ENCODE measurements at places on chromosomes 3 and 15. TPM values are rescaled to one million over a fixed set of nuclear protein-coding genes. Genes with fewer than 3 reads are reported as not detected.

GRCh38 chr3:127451321-127451720, 139.2 kb downstream of the TPRA1 start:
- no peaks in the 10 kb centered on the region for H3K27me3 ChIP-seq
- H3K4me3 ChIP-seq = no peak overlapping the region
- peaks cover 10% of the 10 kb centered on the region for H3K4me1 ChIP-seq
- no peak for DNase-seq
- H3K27ac ChIP-seq = no peak overlapping the region
- H3K36me3 ChIP-seq = no peaks in the 10 kb centered on the region

GRCh38 chr3:119240101-119240590, 532 bp downstream of the B4GALT4 start:
- no peaks in the 10 kb centered on the region for H3K4me1 ChIP-seq
- H3K27ac ChIP-seq = peak overlapping the region; percentile 91
- H3K36me3 ChIP-seq = no peaks in the 10 kb centered on the region
- H3K4me3 ChIP-seq = peak overlapping the region; percentile 83

DNA sequence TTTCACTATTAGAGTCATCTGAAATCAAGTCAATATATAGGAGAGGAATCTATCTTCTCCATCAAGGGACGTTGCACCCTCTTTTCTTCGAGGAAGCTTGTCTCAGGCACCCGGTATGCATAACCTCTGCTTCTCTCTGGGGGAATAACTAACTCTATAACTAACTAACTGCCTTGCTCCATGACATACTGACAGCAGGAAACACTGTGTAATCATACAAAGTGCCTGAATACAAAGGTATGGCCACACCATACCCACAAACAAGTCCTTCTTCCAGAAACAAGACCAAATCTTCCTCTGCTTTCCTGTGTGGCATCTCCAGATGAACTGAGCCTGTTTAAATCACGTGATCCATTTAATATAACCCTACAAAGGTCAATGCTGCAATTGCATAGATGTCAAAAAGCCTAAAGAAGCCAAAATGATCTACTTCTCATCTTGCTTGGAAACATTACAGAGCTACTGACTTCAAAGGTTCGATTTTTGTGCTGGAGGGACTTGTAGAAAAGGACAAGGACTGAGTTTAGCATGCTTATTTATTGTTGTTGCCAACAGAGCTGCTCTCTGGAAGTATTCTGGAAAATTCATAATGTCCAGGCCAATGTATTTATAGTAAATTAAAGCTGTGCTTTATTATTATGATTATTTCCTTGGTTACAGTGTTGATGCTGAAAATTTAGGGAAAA, 380.5 kb downstream of the FOXP1 start:
- H3K4me1 ChIP-seq = peaks cover 8% of the 10 kb centered on the region
- no peak overlapping the region for H3K4me3 ChIP-seq
- H3K27ac ChIP-seq = peak overlapping the region; percentile 10
- H3K36me3 ChIP-seq = no peaks in the 10 kb centered on the region
- no peaks in the 10 kb centered on the region for H3K27me3 ChIP-seq

- no peak for DNase-seq
- H3K4me3 ChIP-seq = no peak overlapping the region
- H3K27me3 ChIP-seq = no peaks in the 10 kb centered on the region
- no peaks in the 10 kb centered on the region for H3K36me3 ChIP-seq
- H3K4me1 ChIP-seq = no peaks in the 10 kb centered on the region
- no peak overlapping the region for H3K27ac ChIP-seq
Observed at GRCh38 chr15:64024172-64025050, 21.9 kb downstream of the DAPK2 start.

- H3K27me3 ChIP-seq = no peaks in the 10 kb centered on the region
- no peak overlapping the region for H3K27ac ChIP-seq
- H3K36me3 ChIP-seq = no peaks in the 10 kb centered on the region
- no peaks in the 10 kb centered on the region for H3K4me1 ChIP-seq
Observed at GRCh38 chr3:147699175-147699838, 290.1 kb downstream of the ZIC1 start.

- no peaks in the 10 kb centered on the region for H3K27me3 ChIP-seq
- no peaks in the 10 kb centered on the region for H3K36me3 ChIP-seq
- no peak overlapping the region for H3K4me3 ChIP-seq
- no peaks in the 10 kb centered on the region for H3K4me1 ChIP-seq
- DNase-seq = no peak
Observed at GRCh38 chr3:59936472-59936871, 886.6 kb upstream of the CFAP20DC start.

GRCh38 chr3:10713656-10714055, 102.4 kb upstream of the SLC6A11 start:
- no peak overlapping the region for H3K27ac ChIP-seq
- H3K36me3 ChIP-seq = no peaks in the 10 kb centered on the region
- H3K4me3 ChIP-seq = no peak overlapping the region
- no peaks in the 10 kb centered on the region for H3K27me3 ChIP-seq

- DNase-seq = peak; percentile 75
- H3K4me1 ChIP-seq = peaks cover 10% of the 10 kb centered on the region
- H3K27ac ChIP-seq = peak overlapping the region; percentile 97
- H3K4me3 ChIP-seq = no peak overlapping the region
- H3K27me3 ChIP-seq = no peaks in the 10 kb centered on the region
- H3K36me3 ChIP-seq = peaks cover 1% of the 10 kb centered on the region
Observed at GRCh38 chr15:93030430-93031102, 58.4 kb downstream of the RGMA start.

GRCh38 chr3:193788189-193788991, 195.4 kb downstream of the OPA1 start:
- H3K27ac ChIP-seq = no peak overlapping the region
- no peak for DNase-seq
- H3K4me3 ChIP-seq = no peak overlapping the region
- no peaks in the 10 kb centered on the region for H3K27me3 ChIP-seq
- H3K4me1 ChIP-seq = no peaks in the 10 kb centered on the region
- H3K36me3 ChIP-seq = no peaks in the 10 kb centered on the region

DNA sequence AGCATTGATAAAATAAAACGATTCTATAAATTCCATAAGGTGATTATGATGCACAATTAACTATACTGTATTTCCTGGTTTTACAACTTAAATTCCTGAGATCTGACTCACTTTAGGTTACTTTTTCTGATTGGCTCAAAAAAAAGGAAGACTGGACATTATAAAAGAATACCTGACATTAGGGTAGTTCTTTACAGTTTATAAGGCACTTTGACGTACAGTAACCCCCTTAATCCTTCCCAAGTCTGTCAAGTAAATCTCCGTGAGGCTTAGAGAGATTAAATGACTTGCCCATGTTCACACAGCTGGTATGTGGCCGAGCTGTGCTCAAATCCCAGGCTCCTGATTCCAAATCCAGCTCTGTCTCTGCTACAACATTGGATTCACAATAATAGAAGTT, 1.0 kb upstream of the SLTM start:
- H3K36me3 ChIP-seq = no peaks in the 10 kb centered on the region
- DNase-seq = no peak
- no peaks in the 10 kb centered on the region for H3K4me1 ChIP-seq

The ROBO1 gene
- 12.7 TPM for total RNA-seq

The ITGA11 gene
- 8.5 TPM for total RNA-seq

The CADM2 gene
- 2.3 TPM for total RNA-seq

The MESP1 gene
- 12.8 TPM for total RNA-seq

The RARRES1 gene
- total RNA-seq = 568 TPM

Measured in breast epithelium (tissue), 4 donors.